Fibroblast of the aortic adventitia (primary cell): ENCODE measurements at places on chromosomes 2 and 18.

DNA sequence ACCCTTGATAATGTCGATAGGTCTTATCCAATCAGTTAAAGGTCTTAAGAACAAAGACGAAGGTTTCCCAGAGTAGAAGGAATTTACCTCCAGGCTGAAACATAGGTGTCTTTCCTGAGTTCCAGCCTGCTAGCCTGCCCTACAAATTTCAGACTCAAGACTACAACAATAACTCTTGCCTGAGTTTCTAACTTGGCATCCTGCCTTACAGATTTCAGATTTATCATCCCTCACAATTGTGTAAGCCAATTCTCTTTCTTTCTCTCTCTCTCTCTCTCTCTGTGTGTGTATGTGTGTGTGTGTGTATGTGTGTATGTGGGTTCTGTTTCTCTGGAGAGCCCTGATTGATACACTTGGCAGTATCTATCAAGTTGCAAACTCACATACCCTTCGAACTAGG lies 37.2 kb upstream of the B4GALT6 start:
- DNase-seq = peak; percentile 60

DNA sequence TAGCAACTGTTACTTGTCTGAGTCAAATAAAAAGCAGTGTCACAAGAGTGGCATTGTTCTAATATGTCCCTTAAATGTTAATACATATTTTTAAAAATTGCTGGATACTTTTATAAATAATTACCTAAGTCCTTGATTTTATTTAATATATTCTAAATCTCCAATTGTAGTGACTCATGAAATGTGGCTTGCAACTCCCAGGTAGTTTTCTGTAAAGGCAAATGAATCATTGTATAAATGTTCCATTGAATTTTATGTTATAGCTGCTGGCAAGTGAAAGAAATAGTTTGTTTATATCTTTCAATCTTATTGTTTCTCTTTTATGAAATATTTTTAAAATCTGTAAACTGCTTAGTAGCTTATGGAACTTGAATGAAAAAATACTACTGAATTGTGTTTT lies 32.7 kb upstream of the C1GALT1C1L start:
- DNase-seq = peak; percentile 9

DNA sequence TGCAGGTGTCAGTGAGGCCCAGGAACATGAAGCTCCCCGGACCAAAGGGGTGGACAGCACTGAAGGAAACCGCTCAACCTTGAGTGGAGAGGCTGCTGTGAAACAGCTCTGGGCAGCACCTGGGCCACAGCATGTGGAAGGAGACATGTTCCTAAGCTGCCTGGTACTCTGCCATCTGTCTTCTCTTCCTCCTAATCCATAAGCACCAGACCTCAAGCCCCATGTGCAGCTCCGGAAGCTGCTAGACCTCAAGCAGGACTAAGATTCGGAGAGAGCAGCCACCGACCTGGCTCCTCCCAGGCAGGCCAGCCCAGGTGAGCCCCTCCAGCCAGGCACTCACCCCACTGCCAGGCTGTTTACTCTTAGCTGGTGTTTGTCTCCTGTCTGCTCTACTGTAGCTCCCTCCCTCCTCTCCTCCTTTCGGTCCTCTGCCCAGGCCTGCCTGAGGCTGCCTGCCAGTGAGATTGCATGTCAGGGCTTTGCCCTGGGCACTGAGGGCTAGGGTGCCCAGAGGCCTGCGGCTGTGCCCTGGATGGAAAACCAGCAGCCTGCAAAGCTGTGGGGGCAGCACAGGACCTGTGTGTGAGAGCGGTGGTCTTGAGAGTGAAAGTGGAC lies 53.7 kb downstream of the BCL11A start:
- no peak for DNase-seq

- DNase-seq = no peak
These were observed 201.7 kb upstream of the HS6ST1 start for GRCh38 chr2:128520340-128520739.

DNA sequence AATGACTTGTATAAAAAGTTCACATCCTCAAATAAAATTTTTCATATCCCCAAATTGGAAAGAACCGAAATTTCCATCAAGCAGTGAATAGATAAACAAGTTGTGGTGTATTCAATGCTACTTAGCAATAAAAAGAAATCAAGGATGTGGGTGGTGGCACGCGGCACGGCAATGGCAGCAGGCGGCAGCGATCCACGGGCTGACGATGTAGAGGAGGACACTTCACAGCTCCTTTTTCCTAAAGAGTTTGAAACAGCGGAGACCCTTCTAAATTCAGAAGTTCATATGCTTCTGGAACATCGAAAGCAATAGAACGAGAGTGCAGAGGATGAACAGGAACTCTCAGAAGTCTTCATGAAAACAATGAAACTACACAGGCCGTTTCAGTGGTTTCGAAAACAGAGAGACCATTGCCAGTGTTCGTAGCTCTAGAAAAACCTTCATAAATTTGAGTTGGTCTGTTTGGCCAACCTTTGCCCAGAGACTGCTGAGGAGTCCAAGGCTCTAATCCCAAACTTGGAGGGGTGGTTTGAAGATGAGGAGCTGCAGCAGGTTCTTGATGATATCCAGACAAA lies 9.8 kb upstream of the IL36A start:
- DNase-seq = no peak

DNA sequence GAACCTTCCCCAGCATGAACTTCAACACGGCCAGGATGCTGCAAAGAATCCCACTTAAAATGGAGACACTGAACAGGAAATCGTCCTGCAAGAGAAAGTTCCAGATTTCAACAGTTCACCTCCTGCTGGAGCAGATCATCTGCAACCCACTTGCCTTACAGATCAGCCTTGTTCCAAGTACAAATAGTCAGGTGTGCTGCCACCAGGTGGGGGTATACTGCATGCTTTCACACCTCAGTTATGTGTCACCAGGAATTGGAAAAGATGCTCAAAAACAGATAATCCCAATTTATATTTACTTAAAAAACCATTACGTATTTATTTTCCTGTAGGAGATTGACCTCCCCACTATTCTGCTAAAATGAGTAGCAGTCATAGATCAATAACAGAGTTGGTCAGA lies 212.3 kb downstream of the MGAT5 start:
- peak; percentile 11 for DNase-seq

DNA sequence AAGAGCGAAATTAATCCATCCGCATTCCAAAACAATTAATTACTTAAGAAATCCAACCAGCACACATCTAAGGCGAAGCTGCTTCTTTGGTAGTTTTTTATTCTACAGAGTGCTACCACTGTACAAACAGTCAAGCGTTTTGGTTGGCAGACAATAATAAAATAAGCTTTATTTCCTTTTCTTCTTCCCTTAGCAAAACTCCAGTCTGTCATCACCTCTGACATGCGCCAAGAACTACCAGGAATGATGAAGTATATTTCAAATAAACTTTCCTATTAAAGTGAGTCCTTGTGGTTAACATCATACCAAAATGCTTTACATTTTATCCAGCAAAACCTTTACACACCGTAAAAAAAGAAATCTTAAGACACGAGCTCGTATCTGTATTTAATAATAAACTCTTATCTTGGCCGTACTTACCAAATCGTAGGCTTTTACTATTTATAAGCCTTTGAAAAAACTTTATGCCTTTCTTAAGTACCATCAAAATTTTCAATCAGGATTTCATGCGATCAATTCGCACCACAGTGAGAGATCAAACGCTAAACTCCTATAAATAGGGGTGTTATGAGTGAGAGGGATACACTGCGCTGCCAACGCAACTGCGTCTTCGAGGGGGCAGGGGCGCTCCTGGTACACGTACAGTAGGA lies 1.3 kb downstream of the ATL2 start:
- peak; percentile 58 for DNase-seq

DNA sequence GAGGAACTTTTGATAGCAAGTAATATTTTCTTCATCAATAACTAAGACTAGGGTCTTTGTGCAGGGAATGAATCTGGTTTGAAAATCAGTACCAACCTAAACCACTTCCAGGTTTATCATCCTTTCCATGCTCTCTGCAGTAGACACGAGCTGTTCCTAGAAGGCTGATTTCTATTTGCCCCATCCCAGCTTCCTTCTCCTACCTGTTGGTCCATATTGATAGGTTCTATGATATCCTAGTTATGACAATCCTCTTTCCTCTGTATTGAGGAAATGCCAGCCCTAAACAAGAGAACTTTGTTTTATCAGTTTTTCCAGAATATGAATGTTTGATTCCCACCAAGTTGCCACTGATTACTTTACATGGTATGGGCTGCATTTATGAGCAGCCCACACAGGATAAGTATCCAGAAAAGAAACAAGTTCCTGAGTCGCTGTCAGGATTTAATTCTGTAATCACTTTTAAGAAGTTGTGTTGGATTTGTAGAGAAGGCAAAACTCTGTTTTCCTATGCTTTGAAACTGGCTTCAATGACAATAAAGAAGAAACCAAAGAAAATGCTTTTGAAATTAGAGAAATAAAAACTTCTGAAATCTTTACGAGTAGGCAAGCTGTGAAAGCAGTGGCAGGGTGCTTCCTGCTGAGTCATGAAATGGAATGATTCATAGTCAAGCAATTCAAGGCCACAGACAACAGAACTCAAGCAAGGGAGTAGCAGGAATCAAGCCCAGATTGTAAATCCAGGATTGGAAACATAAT lies 37.3 kb upstream of the TANK start:
- DNase-seq = peak; percentile 94

- DNase-seq = no peak
These were observed 91.4 kb downstream of the RPRM start for GRCh38 chr2:153387203-153387602.

DNA sequence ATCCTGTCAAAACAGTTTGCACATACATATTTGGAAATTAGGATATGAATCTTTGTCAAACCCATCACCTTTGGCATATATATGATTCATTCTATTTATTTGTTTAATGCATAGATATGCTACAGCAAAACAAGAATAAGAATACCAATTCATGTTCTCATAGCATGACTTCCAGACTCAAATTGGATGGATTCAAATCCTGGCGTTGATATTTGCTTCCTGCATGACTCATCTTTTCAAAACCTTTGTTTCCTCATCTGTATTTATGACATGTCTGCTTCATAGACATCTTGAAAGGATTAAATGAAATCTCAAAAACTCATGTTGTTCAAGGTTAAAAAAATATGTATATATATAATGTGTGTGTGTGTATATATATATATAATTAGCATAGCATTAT lies 261.3 kb downstream of the MBD5 start:
- peak; percentile 58 for DNase-seq

- DNase-seq = peak; percentile 46
These were observed 42.5 kb downstream of the MAP4K3 start for GRCh38 chr2:39394516-39394961.

- no peak for DNase-seq
These were observed 91.8 kb upstream of the KLF7 start for GRCh38 chr2:207257251-207258250.

DNA sequence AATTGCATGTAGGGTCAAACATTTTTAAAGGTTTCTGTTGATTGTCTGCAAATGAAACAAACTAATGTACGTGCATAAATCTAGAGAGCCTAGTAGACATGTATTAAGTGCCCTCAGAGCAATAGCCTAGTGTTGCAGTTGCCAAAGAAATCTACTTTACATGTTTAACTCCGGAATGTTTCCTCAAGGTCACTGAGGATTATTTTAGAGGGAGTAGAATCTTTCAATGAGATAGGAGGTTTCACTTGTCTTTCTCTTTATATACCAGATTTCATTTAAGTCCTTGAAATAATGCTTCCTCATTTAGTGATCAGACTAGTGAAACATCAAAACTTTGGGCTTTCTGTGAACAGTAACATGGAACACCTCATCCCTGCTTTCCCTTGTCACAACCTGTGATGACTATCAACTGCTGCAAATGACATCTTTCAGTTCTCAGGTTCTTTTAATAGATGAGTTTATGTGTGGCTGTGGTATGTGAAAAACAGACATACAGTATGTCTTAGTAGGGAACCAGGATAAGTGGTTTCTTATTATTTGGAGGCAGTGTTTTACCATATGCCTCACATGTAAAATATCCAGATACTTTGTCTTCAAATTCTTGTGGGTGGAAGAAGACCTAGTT lies 5.5 kb downstream of the UBE2E3 start:
- DNase-seq = no peak

GRCh38 chr2:238286095-238286494 lies 2.3 kb downstream of the PER2 start:
- no peak for DNase-seq

- no peak for DNase-seq
These were observed 3.6 kb downstream of the ITM2C start for GRCh38 chr2:230868161-230868946.

- peak; percentile 7 for DNase-seq
These were observed 77.0 kb downstream of the EPC2 start for GRCh38 chr2:148721520-148721931.

GRCh38 chr2:232225895-232226294 lies 152.7 kb upstream of the ALPP start:
- DNase-seq = no peak

DNA sequence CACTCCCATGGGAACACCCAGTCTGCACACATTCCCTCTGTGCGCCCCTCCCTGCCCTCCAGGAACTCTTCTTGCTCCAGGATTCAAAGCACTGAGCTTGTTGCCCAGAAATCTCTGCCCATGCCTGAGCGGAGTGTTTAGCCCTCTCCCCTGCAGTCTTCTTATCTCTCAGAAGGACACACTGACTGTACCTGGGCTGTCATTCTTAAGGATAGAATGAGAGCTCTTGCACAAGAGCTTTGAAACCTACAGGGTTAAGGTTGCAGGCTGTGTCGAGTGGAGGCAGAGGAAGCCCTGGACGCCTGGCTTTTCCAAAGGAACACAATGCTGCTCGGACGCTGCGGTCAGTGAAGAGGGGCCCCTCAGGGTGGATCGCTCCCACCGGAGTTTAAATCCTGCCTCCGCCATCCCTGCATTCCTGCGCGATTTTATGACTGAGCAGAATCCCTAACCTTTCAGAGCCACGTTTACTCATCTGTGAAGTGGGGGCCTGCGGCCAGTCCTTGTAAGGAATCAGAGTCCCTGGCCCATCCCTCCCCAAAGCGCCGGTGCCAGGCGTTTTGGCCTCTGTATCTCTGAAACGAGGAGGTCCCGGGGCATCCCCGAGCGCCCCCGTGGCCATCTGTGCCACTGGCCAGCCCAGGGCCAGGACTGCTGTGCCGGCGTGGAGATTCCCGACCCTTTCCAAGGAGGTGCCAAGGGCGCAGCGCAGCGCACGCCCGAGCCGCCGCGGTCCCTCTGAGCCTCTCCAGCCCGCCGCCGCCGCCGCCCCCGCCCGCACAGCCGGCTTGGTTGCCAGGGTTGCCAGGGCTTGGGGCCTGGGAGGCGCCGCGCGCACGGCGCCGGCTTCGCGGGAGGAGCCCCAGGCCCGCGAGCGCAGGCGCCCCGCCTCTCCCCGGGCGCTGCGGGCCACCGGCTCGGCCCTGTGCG lies 58.9 kb downstream of the FAM168B start:
- peak; percentile 7 for DNase-seq

GRCh38 chr2:154195644-154196195 lies 324.0 kb downstream of the GALNT13 start:
- DNase-seq = peak; percentile 0

GRCh38 chr2:231379266-231380215 lies 16.0 kb upstream of the B3GNT7 start:
- no peak for DNase-seq
